SW 1271 (cell line): ENCODE measurements at places on chromosomes 11 and 22.
A peak's percentile ranks its signal among the peaks of the same experiment; 100 is the strongest.

DNA sequence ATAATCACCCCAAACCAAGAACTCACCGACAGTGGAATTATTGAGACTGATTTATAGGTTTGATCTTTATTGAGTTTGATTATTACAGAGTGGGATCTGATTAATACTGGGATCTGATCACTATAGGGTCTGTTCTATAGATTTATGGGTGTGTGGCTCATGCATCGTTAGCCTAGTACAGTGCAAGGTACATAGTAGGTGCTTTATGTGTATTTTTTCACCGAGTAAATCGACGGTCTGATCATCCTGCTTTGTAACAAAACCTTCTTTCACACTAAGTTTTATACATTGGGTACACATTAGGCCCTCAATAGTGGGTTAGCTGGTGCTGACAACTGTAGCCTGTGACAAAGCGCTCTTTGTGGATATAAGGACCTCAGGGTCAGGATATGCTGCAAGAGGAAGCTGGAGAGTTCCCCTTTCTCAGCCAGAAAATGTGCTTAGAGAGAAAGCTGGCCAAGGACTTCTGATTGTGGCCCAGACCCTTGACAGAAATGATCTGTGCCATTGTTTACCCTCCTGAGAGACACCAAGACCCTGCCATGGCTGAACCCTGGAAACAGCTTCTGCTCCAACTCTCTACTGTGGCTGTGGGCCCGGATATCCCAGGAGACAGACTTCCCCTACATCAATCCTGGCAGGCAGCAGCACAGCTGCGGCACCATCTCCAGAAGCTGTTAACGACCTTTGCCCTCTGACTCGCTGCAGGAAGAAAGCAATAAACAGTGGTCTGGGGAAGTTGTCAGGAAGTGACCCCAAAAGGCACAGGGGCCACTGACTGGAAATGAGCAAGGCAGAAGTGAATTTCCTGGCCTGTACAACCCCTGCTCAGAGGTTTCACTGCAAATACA, 16.1 kb upstream of the TPP1 start:
- DNase-seq: no peak

- DNase-seq: no peak
Measured at GRCh38 chr11:2256951-2257700, 13.3 kb downstream of the ASCL2 start.

GRCh38 chr11:9525116-9525515, 48.4 kb upstream of the WEE1 start:
- no peak for DNase-seq

DNA sequence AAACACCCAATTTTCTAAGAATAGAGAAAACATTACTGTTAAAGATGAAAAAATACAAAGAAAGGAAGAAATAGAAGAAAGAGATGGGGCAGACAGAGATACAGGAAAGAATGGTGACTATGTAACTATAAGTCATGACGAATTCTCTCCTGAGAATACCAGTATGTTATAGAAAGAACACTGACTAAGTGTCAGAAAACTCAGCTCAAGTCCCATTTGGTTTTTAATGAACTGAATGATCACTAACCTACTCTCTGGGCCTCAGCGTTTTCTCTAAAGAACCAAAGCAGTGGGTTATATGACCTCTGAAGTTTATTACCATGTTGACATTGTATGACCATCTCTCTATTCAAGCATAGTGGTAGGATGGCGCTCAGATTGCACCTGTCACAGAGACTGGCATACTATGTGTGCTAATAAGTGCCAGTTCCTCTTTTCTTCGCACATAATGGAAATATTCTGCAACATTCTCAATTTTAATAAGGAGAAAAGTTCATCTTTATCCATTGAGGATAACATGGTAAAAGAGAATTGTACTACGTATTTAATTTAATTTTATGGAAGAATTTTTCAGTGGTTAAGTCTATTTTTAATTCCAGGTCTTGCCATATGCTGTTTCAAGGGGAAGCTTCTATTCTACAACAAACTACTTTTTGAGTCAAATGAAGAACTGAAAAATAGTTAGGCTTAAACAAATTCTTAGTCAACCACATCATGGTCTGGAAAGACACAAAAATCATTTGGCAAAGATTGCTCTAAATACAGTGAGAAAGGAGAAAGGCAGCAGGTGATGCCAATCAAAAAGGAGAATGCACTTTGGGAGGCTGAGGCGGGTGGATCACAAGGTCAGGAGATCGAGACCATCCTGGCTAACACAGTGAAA, 25.0 kb upstream of the EED start:
- no peak for DNase-seq

GRCh38 chr11:88522624-88523385, 185.3 kb upstream of the CTSC start:
- no peak for DNase-seq

- DNase-seq: no peak
Measured at GRCh38 chr11:19445771-19446170, 205.0 kb upstream of the E2F8 start.

DNA sequence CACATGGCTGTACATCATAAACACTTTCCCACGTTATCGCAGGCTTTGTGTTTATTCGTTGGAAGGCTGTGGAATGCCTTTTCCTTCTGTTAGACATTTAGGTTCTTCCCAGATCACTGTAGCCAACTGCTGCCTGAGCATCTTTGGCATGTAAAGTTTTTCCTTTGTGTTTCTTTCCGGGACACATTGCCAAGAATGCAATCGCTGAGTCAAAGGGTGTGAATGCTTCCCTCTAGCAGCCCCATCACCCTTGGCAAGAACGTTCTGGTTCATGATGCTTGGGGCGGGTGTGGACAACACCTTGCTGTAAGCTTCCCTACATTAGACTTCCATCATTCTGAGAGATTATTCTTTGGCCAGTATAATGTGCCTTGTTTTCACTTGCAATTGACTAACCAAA, 136.2 kb downstream of the OSBP2 start:
- DNase-seq: peak; percentile 61

- DNase-seq: no peak
Measured at GRCh38 chr11:70270877-70271648, 573 bp downstream of the PPFIA1 start.

GRCh38 chr11:114239753-114240161, 56.4 kb upstream of the NNMT start:
- no peak for DNase-seq

- DNase-seq: no peak
Measured at GRCh38 chr11:105298630-105299029, 159.1 kb upstream of the CARD18 start.

- no peak for DNase-seq
Measured at GRCh38 chr11:77026743-77027142, 7.5 kb upstream of the B3GNT6 start.

DNA sequence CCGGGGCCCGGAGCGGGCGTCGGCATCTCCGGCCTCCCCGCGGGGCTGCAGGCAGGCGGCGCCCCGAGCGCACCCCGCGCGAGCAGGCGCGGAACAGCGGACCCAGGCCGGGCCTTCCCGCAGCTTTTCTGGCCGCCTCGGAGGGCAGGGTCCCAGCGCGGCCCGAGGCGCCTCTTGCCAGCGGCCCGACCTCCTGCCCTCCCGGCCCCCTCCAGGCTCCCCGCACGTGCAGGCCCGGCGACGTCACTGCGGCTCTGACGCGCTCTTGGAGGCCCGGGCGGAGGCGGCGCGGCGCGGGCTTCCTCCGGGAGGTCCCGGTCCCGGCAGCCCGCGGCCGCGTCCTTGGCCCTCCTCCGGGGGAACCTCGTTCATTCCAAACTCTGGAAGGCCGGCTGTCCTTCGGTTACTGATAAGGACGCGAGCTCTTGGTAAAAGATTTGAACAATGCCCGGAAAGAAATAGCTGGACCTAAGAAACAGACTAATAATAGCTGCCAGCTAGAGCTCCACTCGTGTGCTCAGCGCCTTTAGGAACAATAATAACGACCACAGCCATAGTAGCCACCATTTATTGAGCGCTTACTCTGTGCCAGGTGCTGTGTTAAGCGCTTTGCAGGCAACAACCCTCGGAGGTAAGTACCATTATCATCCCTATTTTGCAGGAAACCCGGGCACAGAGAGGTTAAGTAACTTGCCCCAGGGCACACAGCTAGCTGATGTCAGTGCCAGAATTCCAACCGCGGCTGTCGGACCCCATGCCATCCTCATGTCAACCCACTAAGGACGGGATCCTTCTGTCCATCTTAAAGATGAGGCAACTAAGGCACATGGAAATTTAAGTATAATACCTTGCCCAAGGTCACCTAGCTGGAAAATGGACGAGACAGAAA, 39.1 kb upstream of the CREB3L1 start:
- peak; percentile 55 for DNase-seq

GRCh38 chr11:69291459-69292110, 2.4 kb upstream of the MYEOV start:
- no peak for DNase-seq

- no peak for DNase-seq
Measured at GRCh38 chr11:66852466-66853241, 4.2 kb upstream of the LRFN4 start.

- no peak for DNase-seq
Measured at GRCh38 chr11:86955111-86955360, 159 bp downstream of the FZD4 start.

DNA sequence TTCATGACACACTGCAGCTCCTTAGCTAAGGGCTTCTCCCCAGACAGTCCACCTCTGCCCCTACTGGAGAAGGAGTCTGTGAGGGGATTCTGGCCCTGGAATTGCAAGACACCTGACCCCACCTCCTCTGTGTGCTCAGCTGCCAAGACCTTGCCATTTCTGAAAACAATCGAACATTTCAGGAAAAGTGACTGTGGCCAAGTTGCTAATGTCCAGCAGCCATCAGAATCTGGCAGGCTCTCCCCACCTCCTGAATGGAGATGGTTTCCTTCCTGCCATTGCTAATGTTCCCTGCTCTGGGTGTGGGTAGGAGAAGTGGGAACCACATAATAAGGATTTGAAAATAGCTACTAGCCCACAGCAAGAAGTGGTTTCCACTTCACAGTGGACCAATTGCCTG, 127.2 kb upstream of the ALX4 start:
- no peak for DNase-seq

DNA sequence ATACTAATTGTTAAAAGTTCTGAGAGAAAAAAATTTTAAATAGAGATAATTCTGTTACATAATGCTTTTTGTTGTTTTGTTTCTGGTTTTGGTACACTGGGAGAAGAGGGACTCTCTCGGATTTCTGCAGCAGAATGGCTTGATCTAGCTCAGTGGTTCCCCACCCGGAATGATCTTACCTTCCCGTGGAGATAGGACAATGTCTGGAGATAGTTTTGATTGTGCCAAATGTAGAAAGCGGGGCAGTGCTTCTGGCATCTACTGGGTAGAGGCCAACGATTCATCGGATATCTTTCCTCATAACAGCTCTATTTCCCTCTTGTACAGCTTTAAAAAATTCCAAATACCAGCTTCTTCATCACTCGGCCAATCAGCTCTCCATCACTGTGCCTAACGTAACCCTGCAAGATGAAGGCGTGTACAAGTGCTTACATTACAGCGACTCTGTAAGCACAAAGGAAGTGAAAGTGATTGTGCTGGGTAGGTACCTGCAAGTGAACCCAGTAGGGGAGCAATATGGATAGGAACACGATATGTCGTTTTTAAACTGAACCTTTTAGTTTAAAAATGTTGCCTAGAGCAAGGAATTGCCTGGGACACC, 13.2 kb downstream of the CRTAM start:
- no peak for DNase-seq

DNA sequence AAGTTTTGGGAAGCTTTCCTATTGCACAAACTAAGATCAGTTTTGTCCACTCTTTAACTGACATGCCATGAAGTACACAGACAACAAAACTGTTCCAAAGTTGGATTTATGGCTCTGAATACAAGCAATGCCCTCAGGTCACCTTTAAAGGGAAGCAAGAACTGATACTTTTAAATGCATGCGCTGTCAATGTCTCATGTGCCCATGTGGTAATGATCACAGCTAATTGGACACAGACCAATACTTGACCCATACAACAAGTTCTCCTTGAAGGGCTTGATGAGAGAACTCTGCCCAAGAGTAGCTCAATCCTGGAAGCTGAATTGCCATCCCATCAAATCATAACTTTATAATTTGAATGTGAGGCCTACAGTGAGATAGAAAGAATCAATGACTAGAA, 624.9 kb downstream of the ETS1 start:
- no peak for DNase-seq

DNA sequence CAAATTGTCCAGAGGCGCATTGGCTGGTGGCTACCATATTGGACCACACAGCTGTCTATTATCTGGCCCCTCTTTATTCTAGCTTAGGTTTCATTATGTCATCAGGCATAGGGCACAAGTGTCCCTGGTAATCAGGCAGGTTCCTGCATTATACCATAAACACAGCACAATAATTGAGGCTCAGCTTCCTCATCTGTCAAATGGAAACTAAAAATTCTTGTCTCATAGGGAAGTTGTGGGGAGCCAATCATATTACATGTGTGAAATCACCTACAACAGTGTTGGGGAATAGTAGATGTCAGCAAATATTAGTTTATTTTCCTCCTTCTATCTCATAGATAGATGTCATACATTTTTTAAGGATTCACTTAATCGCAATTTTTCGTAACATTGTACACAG, 231.0 kb upstream of the SORL1-AS1 start:
- DNase-seq: no peak

DNA sequence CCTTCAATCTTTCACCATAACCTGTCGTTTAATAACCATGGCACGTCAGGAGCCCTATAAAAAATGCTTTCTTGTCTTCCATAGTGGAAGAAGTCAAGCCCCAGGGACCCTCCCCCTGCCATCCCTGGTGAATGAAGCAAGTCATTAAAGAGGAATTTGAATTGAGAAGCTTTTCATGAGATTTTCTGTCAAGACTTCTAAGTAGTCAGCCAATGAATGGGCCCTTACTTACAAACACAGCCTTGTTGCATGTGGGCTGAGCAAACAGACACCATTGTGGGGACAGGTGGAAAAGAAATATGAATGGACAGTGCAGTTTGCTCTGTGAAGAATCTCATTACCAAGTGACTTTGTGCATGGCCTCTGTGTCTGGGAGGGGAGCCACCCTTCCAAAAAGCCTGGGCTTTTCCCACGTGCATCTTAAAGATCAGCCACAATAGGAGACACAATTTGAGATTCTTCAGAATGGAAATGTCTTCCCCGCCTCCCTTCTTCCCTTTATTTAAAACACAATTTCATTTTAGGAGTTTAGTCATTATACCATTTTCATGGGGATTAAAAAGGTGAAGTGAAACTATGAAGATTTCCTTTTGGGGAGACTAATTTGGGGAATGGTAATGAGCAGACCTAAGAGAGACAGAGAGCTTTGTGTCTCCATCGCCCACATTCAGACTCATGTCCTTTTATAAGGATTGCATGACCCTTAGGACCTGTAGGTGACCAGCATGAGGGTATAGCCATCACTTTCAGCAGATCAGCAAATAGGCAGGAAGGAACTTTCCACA, 152.0 kb downstream of the LRRC4C start:
- DNase-seq: no peak
